ENCODE measurements at places on chromosomes 3 and 15.

- no peak for DNase-seq
These were observed 17.3 kb downstream of the STIMATE start for GRCh38 chr3:52880047-52880446.

DNA sequence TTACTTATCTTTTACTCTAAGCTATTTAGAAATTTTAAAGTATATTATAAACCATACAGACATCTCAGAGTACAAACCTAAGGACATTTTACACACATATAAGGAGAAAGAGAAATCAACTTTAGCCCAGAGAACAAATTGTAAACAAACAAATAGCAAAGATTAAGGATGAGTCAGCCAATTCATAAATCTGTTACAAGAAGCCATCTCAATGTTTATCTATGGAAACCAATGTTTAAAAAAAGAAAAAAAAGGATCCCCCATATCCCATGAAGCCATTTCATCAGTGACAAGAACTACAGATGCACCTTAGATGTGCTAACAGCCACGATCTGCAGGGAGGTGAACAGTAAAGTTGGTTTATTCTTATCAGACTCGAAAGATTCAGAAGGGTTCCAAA, 437.1 kb downstream of the SHQ1 start:
- no peak for DNase-seq

GRCh38 chr3:21237638-21238037, 513.4 kb downstream of the ZNF385D start:
- DNase-seq, result no peak

DNA sequence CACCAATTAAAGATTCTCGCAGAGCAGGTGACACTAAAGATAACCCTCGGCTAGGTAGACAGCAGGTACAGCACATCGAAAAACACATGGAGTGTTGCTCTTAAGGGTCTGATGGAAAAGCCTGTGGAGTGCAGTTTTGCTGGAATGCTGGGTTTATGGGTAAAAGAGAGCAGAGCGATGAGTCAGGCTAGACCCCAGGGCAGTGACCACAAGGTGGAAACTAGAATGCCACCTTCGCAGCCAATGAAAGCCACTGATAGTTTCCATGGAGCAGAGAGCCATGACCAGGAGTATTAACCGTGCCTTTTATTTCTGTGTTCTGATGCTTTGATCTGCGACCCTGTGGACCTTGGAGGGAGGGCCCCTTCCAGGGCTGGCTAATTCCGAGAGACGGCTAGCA, 149.8 kb downstream of the GABRB3 start:
- DNase-seq, result no peak

GRCh38 chr3:114809668-114810413, 337.2 kb downstream of the ZBTB20 start:
- DNase-seq, result peak; percentile 60

GRCh38 chr15:73809728-73810501, 56.8 kb upstream of the INSYN1 start:
- no peak for DNase-seq

DNA sequence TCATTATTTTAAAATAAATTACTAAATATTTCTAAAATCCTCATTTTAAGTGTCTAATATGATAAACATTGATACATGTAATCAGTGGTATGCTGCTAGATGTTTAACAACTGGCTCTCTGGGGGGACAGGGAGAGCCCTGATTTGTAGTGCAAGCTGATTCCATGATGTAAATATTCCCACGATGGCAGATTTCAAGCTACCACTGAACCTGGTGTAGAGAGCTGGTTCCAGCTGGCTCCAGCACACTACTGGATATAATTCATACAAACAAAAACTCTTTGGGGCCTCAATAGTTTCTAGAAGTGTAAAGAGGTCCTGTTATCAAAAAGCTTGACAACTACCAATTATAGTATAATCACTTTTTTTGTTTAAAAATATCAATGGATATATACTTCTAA, 316.2 kb downstream of the SLC9A9 start:
- no peak for DNase-seq

DNA sequence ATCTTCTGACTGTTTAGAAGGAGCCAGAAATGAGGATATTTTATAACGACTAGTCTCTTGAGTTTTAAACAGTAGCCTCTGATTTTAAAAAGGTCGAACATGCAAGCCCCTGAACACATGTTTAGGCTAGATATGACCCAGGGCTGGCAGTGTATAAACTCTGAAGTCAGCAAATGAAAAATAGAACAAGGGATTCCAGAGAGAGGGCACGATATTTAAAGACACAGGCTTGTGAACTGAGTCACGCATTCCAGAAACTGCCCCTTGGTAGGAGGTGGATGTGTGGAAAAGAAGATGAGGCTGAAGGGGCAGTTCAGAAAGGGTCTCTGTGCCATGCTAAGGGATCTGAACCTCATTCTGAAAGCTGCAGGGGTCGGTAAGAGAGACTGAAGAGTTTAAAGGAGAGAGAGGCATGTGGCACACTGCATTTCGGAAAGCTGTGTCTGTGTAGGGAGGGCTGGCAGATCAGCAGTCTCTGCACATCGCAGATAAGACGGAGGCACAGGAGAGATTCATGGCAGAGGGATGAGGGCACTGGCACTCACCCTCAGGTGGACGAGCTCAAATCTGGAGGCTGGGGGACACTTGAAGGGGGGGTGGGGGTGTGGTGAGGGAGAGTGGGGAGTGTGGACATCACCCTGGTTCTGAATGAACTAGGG, 22.1 kb downstream of the ST8SIA2 start:
- DNase-seq, result no peak

- DNase-seq, result no peak
These were observed 128.5 kb downstream of the RBMS3 start for GRCh38 chr3:29409409-29409808.

DNA sequence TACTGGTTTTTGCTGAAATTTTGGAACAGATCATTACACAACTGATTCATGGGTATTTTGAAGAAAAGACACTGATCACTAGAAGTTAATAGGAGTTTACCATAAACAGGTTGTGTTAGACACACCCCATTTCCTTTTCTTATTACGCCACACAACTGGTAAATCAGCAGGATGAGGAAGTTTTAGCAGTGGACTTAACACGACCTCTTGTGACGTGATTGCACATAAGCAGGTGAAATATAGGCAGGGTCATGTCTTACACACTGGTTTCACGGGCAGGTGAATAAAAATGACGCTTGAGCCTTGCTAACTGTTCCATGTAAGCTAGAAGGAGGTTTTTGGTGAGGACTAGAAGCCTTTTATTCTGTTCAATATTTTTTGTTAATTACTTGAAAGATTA, 27.1 kb upstream of the TPRG1 start:
- peak; percentile 79 for DNase-seq

- no peak for DNase-seq
These were observed 272.4 kb upstream of the COL8A1 start for GRCh38 chr3:99365979-99366378.

- DNase-seq, result peak; percentile 90
These were observed at the start of gene PSTPIP1 for GRCh38 chr15:76994971-76995945. Gene PSTPIP1, plus strand, starts transcription at chr15:76995126. Its CDS starts 448 bp downstream, at chr15:76995574.

DNA sequence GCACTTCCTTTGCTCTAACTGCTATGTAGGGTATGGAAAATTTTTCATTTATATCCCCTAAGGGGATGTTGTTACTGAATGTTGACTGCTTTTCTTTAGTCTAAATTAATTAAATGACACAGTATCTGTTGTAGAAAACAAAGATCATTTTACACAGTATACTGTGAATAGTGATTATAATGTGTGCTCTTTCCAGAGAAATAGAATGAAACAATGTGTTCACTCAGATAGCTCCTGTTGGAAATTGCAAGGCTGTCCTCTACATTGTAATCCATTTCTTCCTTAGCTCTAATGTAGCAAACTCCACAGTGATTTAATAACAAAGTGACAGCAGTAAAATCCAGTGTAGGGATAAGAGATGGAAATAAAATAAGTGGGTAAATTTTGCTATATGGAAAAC, 159.0 kb upstream of the VEPH1 start:
- no peak for DNase-seq

GRCh38 chr3:184491867-184492615, 69.5 kb upstream of the EPHB3 start:
- DNase-seq, result peak; percentile 56

GRCh38 chr15:90083954-90084607, 18.2 kb downstream of the IDH2 start:
- DNase-seq, result no peak

DNA sequence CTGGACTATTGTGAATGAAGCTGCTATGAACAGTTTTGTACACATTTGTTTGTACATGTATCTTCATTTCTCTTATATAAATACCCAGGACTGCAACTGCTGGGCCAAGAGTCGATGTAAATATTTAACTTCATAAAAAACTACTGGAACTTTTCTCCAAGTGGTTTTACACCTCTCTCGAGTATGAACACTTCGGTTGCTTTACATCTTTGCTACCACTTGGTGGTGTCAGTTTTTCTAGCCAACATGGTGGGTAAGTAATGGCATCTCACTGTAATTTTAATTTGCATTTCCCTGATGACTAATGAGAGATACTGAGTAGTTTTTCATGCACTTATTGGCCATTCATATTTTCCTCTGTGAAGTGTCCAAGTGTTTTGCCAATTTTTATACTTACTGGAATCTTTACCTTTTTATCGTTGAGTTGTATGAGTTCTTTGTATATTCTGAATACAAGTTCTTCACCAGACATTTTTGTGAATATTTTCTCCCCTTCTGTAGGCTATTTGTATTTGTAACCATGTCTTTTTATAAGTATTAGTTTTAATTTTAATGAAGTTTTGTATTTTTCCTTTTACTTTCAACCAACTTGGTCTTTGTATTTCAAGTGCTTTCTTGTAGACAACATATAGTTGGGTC, 44.4 kb downstream of the PCOLCE2 start:
- peak; percentile 58 for DNase-seq

GRCh38 chr3:171261487-171261886, 198.7 kb downstream of the TNIK start:
- DNase-seq, result peak; percentile 49

DNA sequence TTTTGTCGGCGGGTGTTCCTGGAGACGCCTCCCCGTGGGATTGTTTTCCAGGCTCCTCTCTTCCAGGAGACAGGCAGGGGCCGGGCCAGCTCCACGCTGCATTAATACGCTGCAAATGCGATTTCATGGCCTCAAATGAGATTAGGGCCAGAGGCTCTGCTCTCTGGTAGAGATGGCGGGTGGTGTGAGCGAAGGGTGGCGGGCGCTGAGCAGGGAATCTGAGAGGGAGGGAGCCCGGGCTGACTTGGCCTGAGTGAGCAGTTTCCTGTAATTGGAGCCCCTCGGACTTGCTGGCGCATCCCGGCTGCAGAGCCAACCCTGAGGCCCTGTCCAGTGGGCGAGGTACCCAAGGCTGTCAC, 7.4 kb upstream of the CCDC33 start:
- DNase-seq, result no peak

GRCh38 chr15:96372554-96372953, 42.1 kb downstream of the NR2F2 start:
- no peak for DNase-seq

GRCh38 chr3:176159796-176160195, 1037.5 kb downstream of the TBL1XR1 start:
- no peak for DNase-seq

GRCh38 chr15:101045835-101046691, 126.9 kb downstream of the LRRK1 start:
- DNase-seq, result no peak

DNA sequence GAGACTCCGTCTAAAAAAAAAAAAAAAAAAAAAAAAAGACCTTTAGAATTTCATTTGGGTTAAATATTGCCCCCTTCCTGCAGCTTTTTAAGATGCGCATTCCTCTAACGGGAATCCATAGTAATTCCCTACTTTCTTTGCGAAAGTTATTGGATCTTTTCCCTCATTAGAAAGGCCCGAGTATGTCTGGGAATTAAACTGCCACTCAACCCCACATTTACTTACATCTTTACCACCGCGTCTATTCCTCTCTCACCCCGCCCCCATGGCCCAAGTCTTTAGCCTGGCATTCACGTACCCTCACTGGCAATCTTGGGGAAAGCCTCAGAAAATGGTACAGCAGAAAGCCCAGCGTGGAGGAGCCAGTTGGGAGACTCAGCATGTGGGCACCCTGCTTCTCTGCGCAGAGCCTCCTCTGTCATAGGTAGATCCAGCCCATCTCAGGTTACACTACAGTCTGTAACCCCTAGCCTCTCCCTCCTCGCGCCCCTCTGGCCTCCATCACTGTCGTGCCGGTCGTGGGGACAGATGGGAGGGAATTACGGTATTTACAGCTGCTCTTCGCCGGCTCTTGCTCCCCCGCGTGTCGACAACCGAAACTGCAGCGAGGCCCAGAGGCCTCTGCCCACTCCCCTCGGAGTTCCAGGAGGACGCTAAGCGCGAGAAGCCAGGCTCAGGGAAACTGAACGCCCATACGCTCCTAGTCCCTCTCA, 6.4 kb upstream of the ANKDD1A start:
- peak; percentile 95 for DNase-seq

- no peak for DNase-seq
These were observed 10.4 kb downstream of the TGM5 start for GRCh38 chr15:43256341-43256740.

DNA sequence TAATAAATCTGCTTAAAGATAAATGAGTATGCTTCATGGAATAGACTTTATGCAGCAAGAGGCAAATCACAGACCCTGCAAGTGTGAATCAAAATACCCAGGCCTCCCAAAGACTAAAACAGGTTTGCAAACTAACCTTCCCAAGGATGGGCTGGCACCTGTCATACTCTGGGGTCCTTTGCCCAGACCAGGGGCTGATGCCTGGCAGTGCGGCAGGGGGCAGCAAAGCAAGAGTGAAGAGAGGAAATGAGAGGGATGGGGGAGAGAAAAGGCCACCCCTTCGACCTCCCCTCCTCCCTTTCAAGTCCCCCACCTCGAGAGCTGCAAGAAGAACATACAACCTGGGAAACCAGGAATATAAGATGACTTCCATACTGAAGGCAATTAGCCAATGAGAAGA, 31.8 kb downstream of the XXYLT1 start:
- DNase-seq, result no peak

- peak; percentile 60 for DNase-seq
These were observed 684 bp downstream of the TNFAIP8L3 start for GRCh38 chr15:51093839-51094605.

DNA sequence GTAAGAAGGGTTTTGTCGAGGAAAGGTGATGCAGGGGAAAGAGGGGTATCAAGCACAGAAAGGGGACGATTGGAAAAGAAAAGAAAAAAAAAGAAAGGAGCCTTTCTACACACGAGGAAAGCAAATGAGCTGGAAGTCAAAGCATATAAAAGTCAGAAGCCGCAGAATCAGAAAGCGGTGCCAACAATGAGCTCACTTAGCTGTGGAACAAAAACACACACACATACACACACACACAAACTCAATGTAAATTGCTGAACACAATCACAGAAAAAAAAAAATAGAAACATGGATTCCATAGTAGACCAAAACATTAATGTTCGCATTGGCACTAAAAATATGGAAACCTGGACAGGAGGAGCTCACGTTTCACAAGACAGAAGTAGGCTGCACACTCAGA, 63.4 kb upstream of the FEZF2 start:
- no peak for DNase-seq

DNA sequence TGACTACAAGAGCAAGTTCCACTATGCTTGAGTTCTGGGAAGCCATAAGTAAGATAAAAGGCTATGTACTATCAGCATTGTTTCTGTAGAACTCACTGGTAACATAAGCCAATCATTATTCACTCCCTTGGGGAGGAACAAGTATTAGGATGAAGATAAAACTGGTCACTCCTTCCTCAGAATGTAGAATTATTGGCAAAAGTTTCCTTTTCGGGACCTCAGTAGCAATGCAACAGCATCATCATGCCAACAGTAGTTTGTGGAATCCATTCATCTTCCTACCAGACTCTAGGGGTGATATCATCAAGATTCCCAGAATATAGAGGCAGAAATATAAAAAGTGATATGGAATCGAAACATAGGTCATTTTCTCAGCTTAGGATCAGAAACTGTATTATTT, 209.5 kb downstream of the PLOD2 start:
- no peak for DNase-seq
